Activated T-helper 1 cell treated with Interleukin-2 at 50 U/mL for 16 hours (primary cell): ENCODE measurements at places on chromosomes 13 and 19.

GRCh38 chr13:49927755-49928154 lies 8.4 kb downstream of the SPRYD7 start:
- no peak for DNase-seq

DNA sequence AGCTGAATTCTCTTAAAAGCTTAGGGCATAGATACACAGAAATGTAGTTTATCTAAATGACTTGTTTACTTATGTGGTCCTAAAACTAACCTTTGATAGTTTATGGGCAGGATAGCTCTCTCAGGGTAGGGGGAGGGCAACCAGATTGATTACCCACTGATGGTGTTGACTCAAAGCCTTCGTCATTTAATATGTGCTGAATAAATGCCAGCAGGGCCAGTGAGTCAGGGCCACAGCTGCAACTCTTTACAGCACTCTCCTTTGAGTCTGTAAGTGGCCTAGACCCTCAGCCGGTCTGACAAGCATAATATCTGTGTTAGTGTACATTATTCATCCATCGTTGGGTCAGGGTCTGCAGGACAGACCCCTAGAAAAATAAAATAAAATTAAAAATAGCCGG lies 128.5 kb downstream of the ZNF675 start:
- DNase-seq: no peak

GRCh38 chr19:14004619-14005348 lies 1.3 kb downstream of the RFX1 start:
- DNase-seq: no peak

GRCh38 chr13:28991764-28992163 lies 171.6 kb downstream of the MTUS2 start:
- no peak for DNase-seq

DNA sequence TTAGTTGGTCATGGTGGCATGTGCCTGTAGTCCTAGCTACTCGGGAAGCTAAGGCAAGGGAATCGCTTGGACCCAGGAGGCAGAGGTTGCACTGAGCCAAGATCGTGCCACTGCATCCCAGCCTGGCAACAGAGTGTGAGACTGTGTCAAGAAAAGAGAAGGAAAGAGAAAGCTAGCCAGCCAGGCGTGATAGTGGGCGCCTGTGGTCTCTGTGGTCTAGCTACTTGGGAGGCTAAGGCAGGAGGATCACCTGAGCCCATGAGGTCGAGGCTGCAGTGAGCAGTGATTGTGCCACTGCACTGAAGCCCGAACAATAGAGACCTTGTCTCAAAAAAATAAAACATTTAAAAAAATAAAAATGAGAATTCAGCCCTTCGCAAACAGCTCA lies 33.3 kb downstream of the TIMM13 start:
- DNase-seq: no peak

DNA sequence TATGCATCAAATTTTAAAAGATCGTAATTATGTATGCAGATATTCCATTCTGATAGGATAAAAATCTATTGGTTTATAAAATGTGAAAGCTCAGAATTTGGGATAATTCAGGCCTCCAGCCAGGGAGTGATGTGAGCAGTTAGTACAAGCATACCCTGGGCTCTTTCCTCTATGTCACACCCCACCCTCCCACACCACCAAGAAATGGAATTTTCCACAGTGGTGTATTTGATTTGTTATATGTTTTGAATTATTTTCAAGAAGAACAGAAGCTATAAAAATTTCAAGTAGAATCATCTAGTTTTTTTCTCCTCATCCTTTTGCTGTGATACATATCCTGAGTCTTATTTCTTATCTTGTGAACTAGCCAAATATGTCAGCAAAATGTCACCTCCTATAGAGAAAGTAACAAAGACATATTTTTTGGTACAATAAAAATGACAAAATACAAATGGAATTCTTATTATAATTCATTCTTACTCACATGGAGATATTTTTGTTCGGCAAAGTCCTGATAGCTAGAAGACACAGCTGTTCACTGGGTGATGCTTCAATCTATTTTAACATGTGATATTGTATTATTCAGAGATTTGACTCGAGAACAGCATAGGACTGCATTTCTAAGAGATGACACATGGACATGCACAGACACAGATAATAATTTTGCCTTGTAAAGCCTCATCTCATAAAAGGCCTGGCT lies 61.2 kb upstream of the FRY start:
- DNase-seq: no peak

- no peak for DNase-seq
Measured at GRCh38 chr19:33506498-33506897, 15.1 kb downstream of the PEPD start.

DNA sequence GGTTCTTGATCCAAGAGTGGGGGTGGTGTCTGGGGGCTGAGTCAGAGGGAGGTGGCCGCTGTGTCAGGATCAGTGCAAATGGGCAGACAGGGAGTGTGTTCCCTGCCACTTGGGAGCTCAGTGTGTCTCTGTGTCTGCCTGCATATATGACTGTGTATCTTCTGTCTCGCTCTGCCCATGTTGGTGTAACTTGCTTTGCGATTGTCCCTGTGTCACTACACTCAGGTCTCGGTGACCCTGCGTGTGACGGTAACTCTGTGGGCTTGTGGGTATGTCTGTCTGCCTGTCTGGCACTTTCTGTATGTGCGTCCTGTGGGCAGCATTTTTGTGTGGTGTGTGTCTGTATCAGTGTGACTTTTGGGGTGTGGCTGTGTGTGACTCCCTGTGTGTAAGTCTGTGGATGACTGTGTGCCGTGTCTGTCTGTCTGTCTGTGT lies 8.2 kb upstream of the ERFL start:
- no peak for DNase-seq
